ENCODE measurements at places on chromosomes 2 and 18.
A peak's percentile ranks its signal among the peaks of the same experiment; 100 is the strongest.

- H3K36me3 ChIP-seq = no peaks in the 10 kb centered on the region
- no peak overlapping the region for H3K27ac ChIP-seq
- H3K27me3 ChIP-seq = no peaks in the 10 kb centered on the region
- DNase-seq = no peak
These were observed 57.9 kb downstream of the BAZ2B start for GRCh38 chr2:159558479-159558878.

- no peak overlapping the region for H3K4me3 ChIP-seq
- no peak overlapping the region for H3K27ac ChIP-seq
- no peak for DNase-seq
- H3K27me3 ChIP-seq = peaks cover 42% of the 10 kb centered on the region
- H3K36me3 ChIP-seq = no peaks in the 10 kb centered on the region
These were observed 930 bp downstream of the IL1B start for GRCh38 chr2:112835536-112836162.

DNA sequence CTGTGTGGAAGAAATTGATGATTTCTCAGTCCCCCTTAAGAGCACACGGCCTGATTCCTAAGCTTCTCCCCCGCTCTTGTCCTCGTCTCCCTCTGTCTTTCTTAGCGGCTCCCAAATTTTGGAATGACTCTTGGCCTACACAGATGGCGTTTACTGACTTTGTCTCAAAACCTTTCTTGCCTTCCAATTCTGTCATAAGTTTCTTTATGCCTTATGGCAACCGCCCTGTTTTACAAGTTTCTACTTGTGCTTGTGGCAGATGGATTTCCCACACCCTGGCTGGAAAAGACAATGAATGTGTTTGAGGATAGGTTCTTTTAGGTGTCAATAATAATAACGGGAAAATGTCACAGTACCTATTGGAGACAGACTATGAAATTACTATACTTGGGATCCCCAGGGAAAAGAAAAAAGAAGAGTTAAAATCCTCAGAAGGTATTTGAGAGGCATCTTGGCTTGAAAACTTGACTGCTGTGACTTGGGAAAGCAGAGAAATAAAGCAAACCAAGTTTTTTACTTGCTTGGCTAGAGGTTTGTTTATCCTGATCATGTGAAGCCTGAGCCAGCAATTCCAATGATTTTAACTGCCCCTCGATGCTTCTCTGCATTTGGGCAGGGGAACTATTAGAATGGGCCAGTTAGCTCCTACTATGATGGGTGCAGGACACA lies 276.4 kb downstream of the HRH4 start:
- H3K4me3 ChIP-seq = no peak overlapping the region
- no peak overlapping the region for H3K27ac ChIP-seq
- H3K36me3 ChIP-seq = no peaks in the 10 kb centered on the region
- DNase-seq = no peak
- no peaks in the 10 kb centered on the region for H3K27me3 ChIP-seq
- H3K4me1 ChIP-seq = no peaks in the 10 kb centered on the region

DNA sequence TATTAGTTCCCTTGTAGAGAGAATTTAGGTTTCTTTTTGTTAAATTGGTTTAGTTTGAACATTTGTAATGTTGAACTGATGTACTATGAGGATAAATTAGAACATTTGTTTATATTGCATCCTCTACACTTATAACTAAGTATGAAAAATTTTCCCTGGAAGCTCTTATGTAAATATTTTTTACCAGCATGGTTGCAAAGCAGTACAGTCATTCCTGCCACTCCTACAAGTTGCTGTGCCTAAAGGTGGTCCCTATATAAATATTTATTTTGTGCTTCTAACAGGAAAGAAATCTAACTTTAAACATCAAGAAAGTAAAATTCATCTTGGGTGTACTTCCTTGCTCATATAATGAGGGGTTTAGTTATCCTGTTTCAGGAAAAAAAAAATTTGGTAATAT lies 14.2 kb downstream of the TWSG1 start:
- peaks cover 1% of the 10 kb centered on the region for H3K27me3 ChIP-seq
- no peak for DNase-seq
- H3K27ac ChIP-seq = no peak overlapping the region
- peaks cover 19% of the 10 kb centered on the region for H3K36me3 ChIP-seq
- no peak overlapping the region for H3K4me3 ChIP-seq

DNA sequence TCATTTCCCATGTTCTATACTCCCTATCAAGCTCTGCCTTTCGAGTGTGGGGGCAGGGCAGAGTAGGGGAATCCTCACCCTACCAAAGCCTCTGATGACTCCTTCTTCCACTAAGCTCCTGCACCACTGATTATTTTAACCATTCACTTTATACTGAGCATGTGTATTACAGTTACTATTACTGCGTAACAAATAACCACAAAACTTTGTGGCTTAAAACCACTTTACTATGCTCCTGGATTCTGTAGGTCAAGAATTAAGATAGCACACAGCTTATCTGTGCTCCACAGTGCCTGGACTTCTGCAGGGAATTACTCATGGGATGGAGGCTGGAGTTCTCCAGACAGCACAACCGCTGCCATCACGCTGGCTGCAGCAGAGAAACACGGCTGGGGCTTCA lies 117.4 kb upstream of the DNAJC10 start:
- H3K27me3 ChIP-seq = peaks cover 12% of the 10 kb centered on the region
- H3K4me3 ChIP-seq = no peak overlapping the region

DNA sequence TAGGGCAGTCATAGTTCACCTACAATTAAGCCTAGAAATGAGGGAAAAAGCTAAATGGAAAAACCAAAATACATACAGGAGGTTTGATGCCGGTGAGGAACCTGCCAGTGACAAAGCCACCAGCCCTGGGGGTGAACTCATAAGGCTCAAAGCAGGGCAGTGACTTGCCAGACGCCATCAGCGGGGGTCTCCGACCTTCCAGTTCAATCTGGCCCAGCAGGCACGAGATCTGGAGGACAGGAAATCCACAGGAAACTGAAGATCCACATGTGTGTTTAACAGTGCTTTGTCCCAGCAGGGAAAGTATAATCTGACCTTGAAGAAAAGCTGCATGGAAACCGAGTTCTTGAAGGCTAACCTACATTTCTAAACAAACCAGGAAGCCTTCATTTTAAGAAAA lies 60.1 kb downstream of the POLR1A start:
- peaks cover 29% of the 10 kb centered on the region for H3K36me3 ChIP-seq
- H3K4me1 ChIP-seq = peaks cover 10% of the 10 kb centered on the region
- no peak overlapping the region for H3K27ac ChIP-seq
- DNase-seq = peak; percentile 8
- H3K27me3 ChIP-seq = no peaks in the 10 kb centered on the region

GRCh38 chr2:84040281-84040680 lies 418.8 kb downstream of the SUCLG1 start:
- H3K27me3 ChIP-seq = peaks cover 13% of the 10 kb centered on the region
- H3K4me3 ChIP-seq = no peak overlapping the region
- H3K27ac ChIP-seq = no peak overlapping the region
- H3K36me3 ChIP-seq = no peaks in the 10 kb centered on the region
- no peak for DNase-seq

- H3K27ac ChIP-seq = no peak overlapping the region
- no peaks in the 10 kb centered on the region for H3K36me3 ChIP-seq
- H3K4me3 ChIP-seq = no peak overlapping the region
- no peak for DNase-seq
These were observed 417.9 kb downstream of the TGIF1 start for GRCh38 chr18:3867864-3868311.

- H3K27ac ChIP-seq = no peak overlapping the region
- H3K27me3 ChIP-seq = peaks cover 14% of the 10 kb centered on the region
- DNase-seq = no peak
- H3K4me3 ChIP-seq = no peak overlapping the region
- H3K4me1 ChIP-seq = peaks cover 15% of the 10 kb centered on the region
- no peaks in the 10 kb centered on the region for H3K36me3 ChIP-seq
These were observed 33.1 kb upstream of the EN1 start for GRCh38 chr2:118880501-118880900.

DNA sequence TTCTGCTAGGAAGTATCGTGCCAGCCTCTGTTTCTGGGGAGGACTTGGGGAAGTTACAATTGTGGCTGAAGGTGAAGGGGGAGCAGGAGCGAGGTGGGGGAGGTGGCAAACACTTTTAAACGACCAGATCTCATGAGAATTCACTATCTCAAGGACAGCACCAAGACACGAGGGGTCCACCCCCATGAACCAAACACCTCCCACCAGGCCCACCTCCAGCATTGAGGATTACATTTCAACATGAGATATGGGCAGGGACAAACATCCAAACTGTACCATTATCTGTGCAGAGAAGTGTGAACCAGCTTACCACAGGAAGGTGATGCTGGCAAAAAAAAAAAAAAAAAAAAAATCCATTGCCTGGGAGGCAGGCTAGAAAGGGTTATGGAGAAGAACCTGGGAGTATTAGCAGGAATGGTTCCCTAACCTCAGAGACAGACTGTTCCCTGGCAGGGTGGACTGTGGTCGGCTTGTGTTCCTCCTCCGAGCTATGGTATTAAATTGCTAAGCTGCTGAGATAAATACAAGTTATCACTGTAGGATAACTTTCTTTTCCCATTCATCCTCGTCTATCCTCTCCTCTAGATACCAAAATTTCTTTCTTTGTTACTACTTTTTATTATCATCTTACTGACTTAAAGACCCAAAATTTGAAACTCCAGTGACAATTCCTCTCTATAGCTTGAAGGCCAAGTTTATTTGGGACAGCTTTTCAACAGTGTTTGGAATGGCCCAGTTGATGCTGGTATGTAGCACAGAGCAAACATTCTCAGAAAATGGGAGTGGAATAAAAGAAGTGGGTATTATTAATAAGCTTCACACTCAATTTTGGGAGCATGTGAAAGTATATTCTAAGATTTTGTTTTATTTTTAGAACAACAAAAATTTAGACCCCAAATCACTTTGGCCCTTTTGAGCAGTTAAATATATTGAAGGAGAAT lies 73.7 kb upstream of the MAP3K20 start:
- no peak overlapping the region for H3K4me3 ChIP-seq
- no peaks in the 10 kb centered on the region for H3K4me1 ChIP-seq
- H3K36me3 ChIP-seq = no peaks in the 10 kb centered on the region
- no peak for DNase-seq

DNA sequence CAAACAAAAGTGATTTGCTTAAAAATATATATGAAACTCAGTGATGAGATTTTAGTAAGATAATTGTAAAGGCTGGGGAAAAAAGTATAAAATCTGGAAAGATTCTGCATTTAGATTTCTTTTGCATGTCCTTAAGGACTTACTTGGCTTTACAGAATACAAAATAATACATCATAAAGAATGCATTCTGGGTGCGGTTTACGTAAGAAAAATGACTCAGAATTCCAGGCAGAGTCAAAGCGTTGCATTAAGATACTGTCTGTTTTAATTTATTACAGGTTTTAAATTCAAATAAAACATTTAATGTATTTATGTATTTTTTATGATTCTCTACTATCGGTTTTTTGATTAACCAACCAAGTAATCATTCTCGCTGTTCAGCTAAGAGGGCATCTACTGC lies 178.0 kb downstream of the SH3BP4 start:
- DNase-seq = no peak
- H3K4me3 ChIP-seq = no peak overlapping the region
- peaks cover 22% of the 10 kb centered on the region for H3K27me3 ChIP-seq

- H3K36me3 ChIP-seq = no peaks in the 10 kb centered on the region
- no peaks in the 10 kb centered on the region for H3K4me1 ChIP-seq
- DNase-seq = no peak
- H3K27me3 ChIP-seq = peaks cover 5% of the 10 kb centered on the region
- no peak overlapping the region for H3K4me3 ChIP-seq
These were observed 370.9 kb upstream of the ZEB2 start for GRCh38 chr2:144890828-144891227.

DNA sequence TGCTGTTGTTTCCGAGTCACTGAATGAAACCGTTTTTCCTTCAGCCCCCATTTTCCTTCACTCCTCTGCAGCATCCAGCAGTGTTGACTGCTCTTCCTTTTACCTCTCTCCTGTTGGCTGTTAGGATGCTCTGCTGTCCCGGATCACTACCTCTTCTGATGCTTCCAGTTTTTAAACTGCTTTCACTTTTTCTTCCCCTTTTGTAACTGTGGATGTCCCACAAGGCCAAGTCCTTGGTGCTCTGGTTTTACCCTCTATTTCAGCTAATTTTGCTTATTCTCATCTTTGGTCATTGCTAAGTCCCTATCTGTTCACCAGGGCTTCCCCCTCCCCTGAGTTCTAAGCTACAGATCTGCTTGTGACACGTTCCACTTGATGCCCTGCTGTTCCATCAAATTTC lies 39.4 kb upstream of the MAP4K3 start:
- H3K4me3 ChIP-seq = no peak overlapping the region
- H3K27ac ChIP-seq = no peak overlapping the region
- H3K36me3 ChIP-seq = peaks cover 24% of the 10 kb centered on the region
- no peaks in the 10 kb centered on the region for H3K4me1 ChIP-seq
- no peak for DNase-seq
- no peaks in the 10 kb centered on the region for H3K27me3 ChIP-seq

DNA sequence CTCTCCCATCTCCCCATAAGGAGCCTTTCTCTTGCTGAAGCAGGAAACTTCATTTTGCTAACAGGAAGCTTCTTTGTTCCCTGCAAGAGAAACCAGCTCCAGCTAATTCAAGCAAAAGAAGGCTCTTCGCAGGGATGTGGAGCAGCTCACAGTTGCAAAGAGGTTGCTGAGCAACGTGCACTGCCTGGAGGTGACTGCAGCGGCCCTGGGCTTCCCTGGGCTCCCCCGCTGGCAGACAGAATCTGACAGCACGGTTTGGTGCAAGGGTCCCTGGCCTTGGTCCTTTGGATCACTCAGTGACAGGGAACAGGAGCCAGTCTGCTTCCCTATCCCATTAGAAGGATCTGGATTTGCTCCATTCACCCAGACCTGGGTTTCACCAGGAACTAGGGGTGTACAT lies 25.8 kb downstream of the GPR55 start:
- peaks cover 3% of the 10 kb centered on the region for H3K36me3 ChIP-seq
- H3K27me3 ChIP-seq = peaks cover 2% of the 10 kb centered on the region

- no peaks in the 10 kb centered on the region for H3K4me1 ChIP-seq
- H3K27me3 ChIP-seq = peaks cover 4% of the 10 kb centered on the region
- DNase-seq = no peak
- H3K36me3 ChIP-seq = peaks cover 2% of the 10 kb centered on the region
- H3K4me3 ChIP-seq = no peak overlapping the region
- no peak overlapping the region for H3K27ac ChIP-seq
These were observed 69.6 kb upstream of the UGP2 start for GRCh38 chr2:63772061-63772460.

DNA sequence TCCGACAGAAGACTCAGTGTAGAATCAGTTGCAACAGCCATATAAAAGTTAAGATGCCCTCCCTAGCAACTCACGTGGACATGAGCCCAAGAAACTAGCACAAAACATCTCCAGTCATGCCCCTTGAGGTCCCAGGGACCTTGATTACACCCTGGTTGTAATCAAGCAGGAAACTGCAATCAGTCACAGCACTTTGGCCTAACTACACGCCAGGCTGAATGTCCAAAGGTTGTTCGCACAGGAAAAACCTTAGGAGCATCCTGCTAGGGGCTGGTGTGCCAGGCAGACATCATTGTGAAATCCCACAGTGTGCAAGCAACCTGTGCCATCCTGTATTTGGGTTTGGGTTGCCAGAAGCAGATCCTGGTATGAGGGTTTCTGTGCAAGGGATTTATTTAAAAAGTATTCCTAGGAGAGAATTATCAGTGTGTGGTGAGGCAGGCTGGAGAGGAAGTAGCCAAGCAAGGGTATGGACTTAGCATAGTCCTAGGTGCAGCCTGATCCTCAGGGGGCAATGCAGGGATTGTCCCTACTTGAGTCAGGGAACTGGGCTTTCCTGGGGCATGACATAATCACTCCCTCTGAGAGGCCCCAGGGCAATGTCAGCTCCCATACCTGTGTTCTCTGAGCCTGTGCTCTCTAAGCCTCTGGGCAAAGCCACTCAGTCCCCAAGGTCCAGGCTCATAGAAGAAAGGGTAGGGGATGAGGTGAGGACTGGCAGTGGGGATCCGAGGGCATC lies 17.8 kb upstream of the SULT1C2 start:
- no peak overlapping the region for H3K4me3 ChIP-seq
- no peaks in the 10 kb centered on the region for H3K36me3 ChIP-seq
- peaks cover 7% of the 10 kb centered on the region for H3K27me3 ChIP-seq
- no peak for DNase-seq
- H3K4me1 ChIP-seq = no peaks in the 10 kb centered on the region
- no peak overlapping the region for H3K27ac ChIP-seq

Measured in activated naive CD8-positive, alpha-beta T cell treated with anti-CD3 and anti-CD28 coated beads, Interleukin-2, amount 10 ng/mL, durations not matched to agents 7 days and 5 days (primary cell).